ENCODE measurements at places on chromosomes 3 and 15.

GRCh38 chr3:148330542-148330941, 367.2 kb upstream of the AGTR1 start:
- DNase-seq: no peak

DNA sequence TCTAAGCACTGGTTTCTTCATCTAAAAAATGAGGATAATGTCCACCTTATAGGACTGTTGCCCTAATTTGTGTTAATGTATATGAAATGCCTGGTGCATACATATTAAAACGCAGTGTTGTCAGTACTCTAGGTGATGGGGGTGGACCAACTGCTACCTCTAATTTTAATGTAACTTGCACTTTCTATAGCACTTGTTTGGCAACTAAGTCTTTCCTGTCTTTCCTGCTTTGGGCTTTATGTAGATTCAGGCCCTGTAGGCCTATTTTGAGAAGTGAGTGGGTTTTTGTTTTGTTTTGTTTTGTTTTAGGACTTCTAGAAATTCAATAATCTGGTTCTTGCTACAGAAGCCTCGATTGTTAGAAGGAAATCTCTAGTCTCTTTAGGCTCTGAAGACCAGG, 21.2 kb downstream of the SLC7A14 start:
- DNase-seq: no peak

DNA sequence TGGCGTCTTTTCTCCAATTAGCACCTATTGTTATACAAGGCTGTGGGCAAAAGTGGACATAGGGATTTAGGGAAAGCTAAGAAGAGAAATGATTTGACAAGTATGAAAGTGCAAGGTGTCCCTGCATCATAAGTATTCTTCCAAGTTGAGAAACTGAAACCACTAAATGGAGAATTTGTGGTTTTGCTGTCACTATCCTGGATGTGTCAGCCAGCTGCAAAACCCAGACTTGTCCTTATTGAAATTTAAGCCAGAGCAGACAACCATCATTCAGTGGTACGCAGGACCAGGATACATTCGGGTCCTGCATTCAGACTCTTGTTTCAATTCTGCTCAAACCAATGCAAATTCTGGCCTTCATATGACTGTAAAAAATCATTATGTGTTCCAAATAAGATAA, 384.8 kb upstream of the TGFBR2 start:
- no peak for DNase-seq

- no peak for DNase-seq
These were observed 51.6 kb upstream of the HEG1 start for GRCh38 chr3:125107363-125107762.

DNA sequence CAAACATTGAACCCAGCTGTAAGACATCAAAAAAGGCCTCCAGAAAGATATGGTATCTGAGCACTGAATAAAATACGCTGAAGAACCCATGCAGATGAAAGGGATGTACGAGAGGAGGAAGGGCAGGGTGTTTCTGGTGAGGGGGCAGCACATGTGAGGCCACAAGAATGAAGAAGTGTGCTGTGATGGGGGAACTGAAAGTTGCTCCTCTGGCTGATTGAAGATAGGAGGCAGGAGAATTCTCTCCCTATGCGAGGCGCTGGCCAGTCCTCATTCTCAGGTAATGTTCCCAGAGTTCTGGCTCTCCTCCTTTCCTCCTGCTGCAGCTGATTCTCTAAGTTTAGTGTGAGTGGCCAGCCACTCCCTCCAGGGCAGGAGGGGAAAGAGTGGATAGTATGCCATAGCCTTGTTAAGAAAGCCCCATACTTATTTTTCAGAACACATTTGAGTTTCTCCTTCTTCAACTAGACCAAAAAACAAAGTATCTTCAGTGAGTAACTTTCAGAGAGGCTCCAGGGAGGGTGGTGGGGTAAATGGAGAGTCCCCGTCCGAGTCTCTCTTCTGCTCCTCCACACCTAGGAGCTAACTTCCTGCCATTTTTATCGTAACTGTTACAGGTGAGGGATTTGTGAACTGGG, 26.9 kb upstream of the MYO1E start:
- DNase-seq: no peak

GRCh38 chr3:120407508-120408287, 43.1 kb downstream of the FSTL1 start:
- no peak for DNase-seq

GRCh38 chr3:64563751-64564150, 124.0 kb downstream of the ADAMTS9 start:
- DNase-seq: no peak

GRCh38 chr3:186986816-186987215, 56.5 kb downstream of the ST6GAL1 start:
- DNase-seq: no peak

- DNase-seq: no peak
These were observed 365 bp upstream of the PDCD6IP start for GRCh38 chr3:33798113-33798417.

All from activated CD4-positive, alpha-beta T cell treated with anti-CD3 and anti-CD28 coated beads for 36 hours (primary cell).